ENCODE measurements at places on chromosomes 11 and 22.

- no peak for DNase-seq
Observed at GRCh38 chr22:47307822-47308221, 545.4 kb downstream of the TBC1D22A start.

DNA sequence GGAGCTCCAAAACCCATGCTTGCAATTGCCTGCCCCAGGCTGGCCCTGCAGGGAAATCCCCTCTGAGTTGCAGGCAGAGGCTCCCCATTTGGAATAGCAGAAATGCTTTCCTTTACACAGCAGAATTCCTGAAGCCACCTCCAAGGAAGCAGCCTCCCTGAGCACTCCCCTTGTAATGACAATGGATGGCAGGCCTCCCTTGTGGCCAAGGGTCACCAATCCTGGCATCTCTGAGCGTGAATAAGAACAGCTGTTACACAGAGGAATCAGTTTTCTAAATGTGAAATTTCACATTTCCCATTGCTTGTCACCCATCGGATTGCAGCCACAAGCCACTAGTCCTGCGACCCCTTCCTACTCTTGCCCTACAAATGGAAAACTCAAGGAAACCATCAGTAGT lies 107.6 kb downstream of the GALNT18 start:
- no peak for DNase-seq

- no peak for DNase-seq
Observed at GRCh38 chr11:108846009-108846408, 181.1 kb downstream of the DDX10 start.

- no peak for DNase-seq
Observed at GRCh38 chr22:26409719-26410335, 19.2 kb upstream of the ASPHD2 start.

DNA sequence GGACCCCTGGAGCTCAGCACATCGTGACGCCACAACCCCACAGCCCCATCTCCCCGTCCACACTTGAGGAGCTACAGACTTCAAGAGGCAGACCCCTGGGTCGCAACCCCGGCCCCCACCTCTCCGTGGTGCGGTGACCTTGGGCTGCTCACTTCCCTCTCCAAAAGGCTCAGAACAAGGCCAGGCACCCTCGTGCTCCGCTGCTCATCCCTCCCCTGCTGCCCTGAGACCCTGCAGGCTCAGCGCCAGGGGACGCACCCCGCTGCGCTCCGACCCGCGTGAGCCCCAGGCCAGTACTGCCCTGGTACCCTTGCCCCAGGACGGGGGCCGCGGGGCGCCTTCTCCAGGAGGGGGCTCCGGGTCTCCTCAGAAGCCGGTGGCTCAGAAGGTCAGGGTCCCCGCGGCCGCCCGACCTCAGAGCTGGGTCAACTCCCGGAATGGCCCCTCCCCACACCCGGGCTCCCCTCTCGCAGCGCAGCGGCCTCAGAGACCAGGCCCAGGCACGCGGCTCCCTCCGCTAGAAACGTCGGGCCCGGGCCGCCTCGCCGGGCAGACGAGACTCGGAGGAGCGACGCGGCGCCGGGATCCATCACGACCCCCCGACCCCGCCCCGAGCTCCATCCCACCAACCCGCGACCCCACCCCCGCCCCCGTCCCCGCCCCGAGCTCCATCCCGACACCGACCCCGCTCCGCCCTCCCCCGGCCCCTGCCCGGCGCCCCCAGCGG lies 563 bp downstream of the GATD1 start:
- DNase-seq, result no peak

DNA sequence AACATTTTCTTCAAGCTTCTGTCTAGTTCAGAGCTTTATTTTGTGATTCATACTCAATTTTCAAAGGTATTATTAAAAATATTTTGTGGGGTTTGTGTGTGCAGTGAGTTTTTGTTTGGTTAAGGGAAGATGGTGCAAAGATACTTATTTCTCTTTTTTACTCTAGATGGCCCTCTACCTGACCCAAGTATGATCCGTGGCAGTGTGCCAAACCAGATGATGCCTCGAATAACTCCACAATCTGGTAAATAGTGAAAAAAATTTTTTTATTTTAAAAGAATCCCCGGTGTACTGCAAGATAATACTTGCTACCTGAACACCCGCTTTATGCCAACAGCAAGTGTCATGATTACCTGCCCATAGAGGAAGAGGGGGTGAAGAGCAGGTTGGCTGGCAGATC lies 54.2 kb downstream of the EP300 start:
- no peak for DNase-seq

GRCh38 chr11:78079232-78080083 lies at the start of gene NDUFC2:
TSS of gene NDUFC2 (minus strand) at chr11:78079862. CDS start at chr11:78079744, 118 bp downstream.
- peak; percentile 55 for DNase-seq

- DNase-seq, result no peak
Observed at GRCh38 chr11:132987936-132988335, 544.4 kb downstream of the OPCML start.

DNA sequence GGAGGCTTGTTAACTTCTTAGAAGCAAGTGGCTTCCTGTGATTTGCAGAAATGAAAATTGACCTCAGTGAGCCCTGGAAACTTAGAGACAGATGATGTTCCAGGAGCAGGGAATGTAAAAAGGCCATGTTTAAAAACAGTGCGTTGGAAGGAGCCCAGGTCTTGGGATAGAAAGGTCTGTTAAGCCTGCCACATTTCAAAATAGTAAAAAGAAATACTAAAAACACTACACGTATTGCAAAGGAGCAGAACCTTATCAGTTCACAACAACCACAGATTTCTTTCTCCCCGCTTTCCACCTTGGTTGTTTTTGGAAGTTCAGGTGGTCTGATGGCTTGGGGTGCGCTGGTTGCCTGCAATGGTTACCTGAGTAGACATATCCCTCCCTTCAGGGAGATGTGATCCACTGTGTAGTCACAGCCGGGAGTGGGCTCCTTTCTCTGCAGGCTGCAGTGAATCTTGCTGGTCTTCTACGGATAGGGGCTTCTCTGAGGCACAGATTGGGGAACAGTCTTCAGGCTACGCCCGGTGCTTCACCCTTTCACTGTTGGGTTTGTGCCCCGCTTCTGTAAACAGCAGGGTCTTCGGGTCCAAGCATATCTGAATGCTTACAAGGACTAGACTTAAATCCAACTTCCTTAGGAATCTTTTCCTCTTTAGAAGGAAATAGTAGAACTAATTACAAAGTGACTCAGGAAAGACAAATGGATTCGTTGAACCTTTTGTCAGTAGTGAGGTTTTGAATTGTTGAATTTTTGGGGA lies 1.9 kb downstream of the TEAD1 start:
- no peak for DNase-seq

Data from naive thymus-derived CD4-positive, alpha-beta T cell (primary cell).